ENCODE measurements at places on chromosomes 2 and 18.

GRCh38 chr2:120498121-120498520, 152.2 kb downstream of the INHBB start:
- DNase-seq, result no peak

GRCh38 chr18:5600378-5601071, 56.7 kb upstream of the EPB41L3 start:
- DNase-seq, result no peak

- no peak for DNase-seq
Measured at GRCh38 chr2:98910349-98911125, 25.5 kb downstream of the CRACDL start.

DNA sequence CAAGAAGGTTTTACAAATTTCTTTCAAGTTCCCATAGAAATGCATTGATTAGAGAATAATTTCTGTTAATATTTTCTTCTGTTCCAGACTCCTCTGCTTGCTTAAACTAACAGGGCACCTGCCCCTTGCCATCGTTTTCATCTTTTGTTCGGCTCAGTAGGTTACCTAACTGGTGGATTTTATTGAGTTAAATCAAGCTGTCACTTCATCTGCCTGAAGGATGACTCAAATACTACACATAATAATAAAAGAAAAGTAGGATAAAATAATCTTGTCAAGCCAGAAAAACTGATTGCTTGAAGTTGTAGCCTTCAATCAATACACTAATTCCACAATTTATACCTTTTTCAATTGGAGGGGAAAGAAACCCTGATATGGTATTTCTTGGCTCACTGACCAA, 234.0 kb downstream of the NR4A2 start:
- no peak for DNase-seq

DNA sequence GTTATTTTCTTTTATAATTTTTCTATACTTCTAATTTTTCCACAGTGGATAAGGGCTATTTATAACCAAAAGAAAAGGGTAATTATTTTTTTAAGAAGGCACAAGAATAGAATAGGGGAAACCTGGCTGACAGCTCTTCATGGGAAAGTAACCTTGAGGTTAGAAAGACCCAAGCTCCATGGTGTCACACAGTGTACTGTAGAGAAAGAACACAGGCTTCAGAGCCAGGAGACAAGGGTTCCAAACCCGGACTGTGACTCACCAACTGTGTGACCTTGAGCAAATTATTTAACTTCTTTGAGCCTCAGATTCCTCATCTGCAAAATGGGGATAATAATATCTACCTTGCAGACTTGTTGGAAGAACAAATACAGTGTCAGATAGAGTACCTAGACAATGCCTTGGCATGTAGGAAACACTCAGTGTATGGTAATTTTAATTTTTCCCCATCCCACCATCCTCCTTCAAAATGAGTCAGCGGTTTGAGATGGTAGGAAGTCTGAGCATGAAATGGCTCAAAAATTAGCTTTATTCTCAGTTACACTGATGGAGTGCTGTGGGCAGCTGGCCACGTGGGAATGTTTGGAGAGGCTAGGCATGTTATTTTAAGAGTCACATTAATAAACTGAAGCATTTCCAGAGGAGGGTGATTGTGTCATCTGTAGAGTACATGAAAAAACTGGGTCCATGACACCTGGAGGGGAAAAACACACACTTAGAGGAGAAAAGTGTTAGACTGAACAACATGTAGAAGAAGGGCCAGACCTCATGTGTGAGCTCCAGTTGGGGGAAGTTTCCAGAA, 36.7 kb downstream of the TMEM37 start:
- no peak for DNase-seq

- no peak for DNase-seq
Measured at GRCh38 chr2:64632835-64633819, 20.6 kb downstream of the SERTAD2 start.

Measured in germinal center (tissue), 1 donor.